ENCODE measurements at places on chromosomes 6 and 20.

GRCh38 chr6:121560476-121560875, 125.0 kb downstream of the GJA1 start:
- DNase-seq: no peak

DNA sequence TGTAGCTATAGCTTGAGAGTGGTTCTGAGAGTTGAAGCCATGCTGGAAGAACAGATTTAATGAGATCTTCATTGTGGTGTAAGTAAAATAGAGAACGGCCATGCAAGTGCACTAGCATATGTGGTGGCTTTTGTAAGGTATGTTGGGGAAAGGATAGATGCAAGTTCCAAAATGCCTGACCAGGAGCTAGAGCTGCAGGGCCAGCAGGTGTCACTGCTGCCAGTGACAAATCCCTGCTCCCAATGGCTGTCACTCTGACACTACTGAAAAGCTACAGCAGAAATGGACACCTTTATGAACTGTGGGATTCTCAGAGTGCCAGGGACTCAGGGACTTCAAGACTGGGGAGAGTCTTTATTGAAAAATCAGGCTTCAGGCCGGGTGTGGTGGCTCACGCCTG, 23.1 kb upstream of the VIP start:
- DNase-seq: no peak

- peak; percentile 73 for DNase-seq
Observed at GRCh38 chr6:27472182-27472616, 706 bp downstream of the ZNF184 start.

- no peak for DNase-seq
Observed at GRCh38 chr20:41574802-41575389, 43.3 kb downstream of the CHD6 start.

DNA sequence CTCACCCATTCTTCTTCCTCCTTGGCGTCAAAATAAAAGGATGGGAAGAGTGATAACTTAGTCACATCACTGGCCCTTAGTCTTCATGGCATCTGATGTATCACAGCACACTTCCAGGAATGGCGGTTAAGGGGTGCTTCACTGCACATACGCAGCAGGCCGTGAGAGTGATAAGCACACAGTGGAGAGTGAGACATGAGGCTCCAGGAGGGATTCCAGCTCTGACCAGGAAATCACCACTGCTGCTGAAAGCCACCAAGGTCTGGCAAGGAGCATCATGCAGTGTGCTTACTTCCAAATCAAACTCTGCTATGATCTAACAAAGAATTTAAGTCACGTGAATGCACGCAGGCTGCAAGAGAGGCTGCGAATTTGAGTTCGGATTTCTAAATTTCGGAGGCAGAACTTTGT, 62.4 kb downstream of the ARID1B start:
- no peak for DNase-seq

DNA sequence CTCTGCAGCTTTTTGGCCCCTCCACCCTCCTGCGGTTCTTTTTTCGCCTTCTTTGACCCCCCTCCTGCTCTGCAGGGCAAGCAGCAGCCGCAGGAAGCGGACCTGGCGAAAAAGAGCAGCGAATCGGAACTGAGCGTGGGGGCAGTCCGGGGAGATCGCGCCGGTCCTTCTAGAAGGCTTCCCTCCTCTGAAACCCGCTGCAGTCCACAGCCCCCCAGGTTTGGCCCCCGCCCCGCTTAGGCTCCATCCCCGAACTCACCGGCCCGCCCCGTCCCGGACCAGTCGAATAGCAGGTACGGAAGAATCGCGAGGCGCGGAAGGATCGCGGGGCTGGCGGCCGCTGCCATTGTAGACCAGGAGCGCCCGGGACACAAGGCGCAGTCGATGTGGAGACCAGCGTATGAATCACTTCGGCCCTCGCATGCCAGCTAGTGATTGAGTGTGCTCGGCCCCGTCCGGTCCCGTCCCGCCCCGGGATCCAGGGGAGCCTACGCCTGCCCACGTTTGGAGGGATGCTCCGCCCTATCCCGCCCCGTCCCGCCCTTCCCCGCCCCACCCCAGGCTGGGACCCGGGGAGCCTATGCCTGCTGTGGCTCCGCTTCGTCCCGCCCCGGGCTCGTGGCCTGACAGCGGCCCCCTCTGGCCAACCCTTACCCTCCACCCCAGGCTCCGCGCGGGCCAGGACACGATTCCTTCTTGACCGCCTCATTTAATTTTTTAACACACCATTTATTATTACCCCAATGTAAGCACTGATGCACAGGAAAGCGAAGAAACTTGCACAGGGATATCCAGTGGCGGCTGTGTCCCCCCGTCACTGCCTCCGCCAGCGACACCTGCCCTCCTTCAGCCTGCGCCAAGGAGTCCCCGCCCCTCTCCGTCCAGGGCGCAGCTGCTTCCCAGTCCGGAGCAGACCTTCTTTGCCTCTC, at the start of gene ULBP3:
ULBP3 (minus strand) TSS at position 402 of the 929 bp plus-strand sequence; CDS start at position 347, 55 bp downstream.
- DNase-seq: peak; percentile 65

GRCh38 chr6:34745277-34746103, 11.8 kb upstream of the SNRPC start:
- no peak for DNase-seq

GRCh38 chr6:109456710-109457561, 1.4 kb upstream of the MICAL1 start:
- no peak for DNase-seq

GRCh38 chr6:72669324-72669723, 47.5 kb downstream of the KCNQ5 start:
- DNase-seq: peak; percentile 21

DNA sequence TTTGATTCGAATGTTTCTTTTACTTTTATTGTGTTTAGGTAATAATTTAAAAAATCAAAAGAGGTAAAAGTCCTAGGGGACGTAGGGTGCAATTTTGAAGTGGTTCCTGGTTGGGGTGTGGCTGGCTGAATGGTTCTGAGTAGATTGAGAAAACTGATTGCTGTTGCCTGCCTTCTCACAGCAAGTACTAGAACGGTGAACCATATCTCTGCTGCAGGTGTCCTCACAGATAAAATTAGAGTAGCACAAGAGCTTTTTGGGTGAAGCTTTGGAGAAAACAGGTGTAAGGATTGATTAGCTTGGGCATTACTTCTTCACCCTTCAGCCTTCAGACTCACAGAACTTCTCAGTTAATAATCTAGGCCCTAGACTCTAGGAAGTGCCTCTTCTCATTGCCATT, 19.8 kb upstream of the GJA10 start:
- no peak for DNase-seq

GRCh38 chr20:63056236-63057170, 49.7 kb upstream of the BHLHE23 start:
- no peak for DNase-seq

DNA sequence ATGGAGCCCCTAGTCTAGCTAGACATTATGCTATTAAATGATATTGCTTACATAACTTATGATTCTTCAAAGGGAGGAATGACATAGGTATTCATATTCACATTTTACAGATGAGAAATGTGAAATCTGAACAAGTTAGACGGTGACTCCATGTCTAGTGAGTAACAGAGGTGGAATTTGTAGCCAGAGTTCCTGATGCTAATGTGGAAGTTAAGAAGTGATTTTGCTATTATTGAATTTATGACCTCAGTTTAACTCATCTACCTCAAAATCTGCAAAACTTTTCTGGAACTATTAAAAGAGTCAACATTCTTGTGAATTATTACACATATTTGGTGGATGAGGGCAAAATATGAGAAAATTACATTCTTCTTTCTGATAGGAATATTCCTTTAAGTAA, 347.6 kb upstream of the MMS22L start:
- DNase-seq: no peak

GRCh38 chr6:44030812-44031454, 96.3 kb downstream of the MRPL14 start:
- DNase-seq: no peak

GRCh38 chr6:83459663-83460062, 28.8 kb upstream of the ME1 start:
- DNase-seq: no peak

- DNase-seq: no peak
Observed at GRCh38 chr6:38403548-38403947, 236.2 kb downstream of the BTBD9 start.

DNA sequence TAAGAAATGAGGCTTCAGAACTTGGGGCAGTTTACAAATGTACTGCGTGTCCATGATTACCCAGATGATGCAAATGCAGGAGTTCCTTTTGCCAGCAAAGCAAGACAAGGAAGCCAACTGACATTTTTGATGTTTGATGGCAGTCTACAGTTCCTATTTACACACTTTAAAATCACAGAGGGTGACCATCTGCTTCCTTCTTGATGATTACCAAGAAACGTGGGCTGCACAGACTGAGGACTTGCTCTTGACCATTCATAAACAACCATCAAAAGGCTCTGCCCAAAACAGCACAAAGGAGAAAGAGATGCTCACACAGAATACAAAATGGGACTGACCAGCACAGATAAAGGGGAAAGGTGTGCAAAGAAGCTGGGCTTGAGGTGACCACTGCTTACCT, 79.8 kb upstream of the TRAF3IP2 start:
- no peak for DNase-seq

DNA sequence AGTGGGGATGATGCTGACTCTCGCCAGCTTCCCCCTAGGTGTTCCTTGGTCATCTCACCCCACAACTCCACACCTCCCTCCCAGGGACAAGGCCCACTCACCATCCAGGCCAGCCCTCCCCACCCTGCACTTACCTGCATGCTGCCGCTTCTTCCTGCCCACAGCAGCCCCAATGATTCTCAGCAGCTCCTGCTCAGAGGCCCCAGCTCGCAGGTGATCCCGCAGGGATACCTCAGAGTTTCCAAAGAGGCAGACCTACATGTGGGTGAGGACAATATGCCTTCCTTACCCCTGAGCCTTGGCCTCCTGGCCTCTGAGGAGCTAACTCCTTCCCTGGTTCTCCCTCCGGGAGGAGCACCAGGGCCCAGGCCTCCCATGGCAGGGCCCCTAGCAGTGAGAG, 24.6 kb downstream of the MOCS1 start:
- no peak for DNase-seq

DNA sequence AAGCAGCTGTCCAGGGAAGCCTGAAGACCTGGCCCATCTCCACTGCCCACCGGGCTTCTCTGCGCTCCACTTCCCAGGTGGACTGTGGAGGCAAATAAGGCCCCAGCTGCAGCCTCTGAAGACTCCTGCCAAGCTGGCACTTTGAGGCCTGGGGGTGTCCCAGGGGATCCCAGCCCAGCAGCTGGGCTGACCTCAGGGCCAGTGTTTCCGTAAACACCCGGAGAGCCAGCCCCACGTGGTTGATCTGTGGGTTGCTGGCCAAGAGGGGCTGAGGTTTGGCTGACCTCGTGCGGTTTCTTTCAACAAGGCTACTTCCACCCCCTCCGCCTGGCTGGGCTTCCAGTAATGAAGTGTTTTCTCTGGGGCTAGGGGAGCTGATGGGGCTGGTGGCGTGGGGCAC, 12.4 kb upstream of the CCN5 start:
- no peak for DNase-seq

- DNase-seq: no peak
Observed at GRCh38 chr6:167162591-167162990, 4.8 kb upstream of the GPR31 start.

DNA sequence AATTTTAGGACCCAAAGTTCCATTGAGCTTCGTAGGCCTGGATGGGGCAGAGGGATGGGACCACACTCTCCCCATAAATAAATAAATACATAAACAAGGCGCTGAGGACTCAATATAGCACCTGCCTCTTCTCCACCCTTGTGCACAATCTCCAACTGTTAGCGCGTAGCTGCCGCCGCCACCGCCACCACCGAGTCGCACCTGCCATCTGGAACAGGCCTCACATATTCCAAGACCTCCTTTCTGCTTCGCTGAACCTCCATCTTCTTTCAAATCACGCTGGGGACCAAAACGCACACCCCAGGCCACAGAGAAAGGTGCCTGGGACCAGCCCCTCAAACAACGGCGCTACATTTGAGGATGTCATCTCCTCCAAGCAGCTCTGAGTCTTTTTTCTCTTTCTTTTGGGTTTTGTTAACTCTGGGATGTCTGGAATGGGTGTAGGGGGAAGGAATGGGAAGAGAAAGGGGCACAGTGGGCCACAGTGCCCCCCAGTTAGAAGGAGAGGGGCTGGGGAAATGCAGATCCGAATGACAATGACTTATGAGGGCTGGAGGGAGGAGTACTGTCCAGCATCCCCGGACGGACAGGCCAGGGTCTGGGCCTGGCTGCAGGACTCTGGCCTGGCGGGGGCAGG, 49.7 kb downstream of the NOL4L start:
- DNase-seq: no peak

- no peak for DNase-seq
Observed at GRCh38 chr6:155628306-155628705, 172.7 kb upstream of the NOX3 start.

GRCh38 chr6:154435400-154435945, 75.0 kb downstream of the CNKSR3 start:
- DNase-seq: no peak

DNA sequence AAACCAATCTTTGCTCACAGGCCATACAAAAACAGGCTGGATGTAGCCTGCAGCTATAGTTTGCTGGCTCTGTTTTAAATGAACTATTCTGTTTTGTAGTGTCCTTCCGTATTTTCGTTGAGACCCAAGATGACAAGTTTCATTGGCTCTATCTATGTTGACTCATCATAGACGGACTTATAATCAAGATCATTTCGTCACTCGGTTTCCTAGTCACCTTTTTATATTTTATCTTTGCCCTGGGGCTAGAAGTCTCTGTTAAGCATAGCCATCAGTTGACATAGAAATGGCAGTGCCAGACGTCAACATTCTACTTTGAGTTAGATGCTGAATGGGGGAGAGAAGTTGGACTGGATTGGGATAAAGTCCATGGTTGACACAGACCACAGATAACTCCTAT, 4.8 kb downstream of the PLEKHG1 start:
- DNase-seq: no peak

- DNase-seq: no peak
Observed at GRCh38 chr6:18166312-18167036, 11.3 kb downstream of the KDM1B start.

DNA sequence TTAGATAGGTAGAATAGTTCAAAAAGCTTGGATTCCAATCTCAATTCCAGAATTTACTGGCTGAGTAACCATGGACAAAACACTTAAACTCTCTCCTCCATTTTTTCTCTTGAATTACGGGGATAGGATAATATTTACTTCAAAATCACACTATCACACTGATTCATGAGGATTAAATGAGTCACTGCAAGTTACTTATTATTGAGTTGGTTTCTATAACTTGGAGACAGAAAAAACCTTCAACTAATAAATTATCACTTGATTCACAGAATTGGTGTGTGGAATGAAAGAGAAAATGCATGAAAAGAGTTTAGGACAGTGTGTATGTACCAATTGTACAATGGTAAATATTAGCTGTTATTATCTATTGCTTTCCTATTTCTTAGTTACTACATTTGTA, 585.2 kb downstream of the PHF3 start:
- no peak for DNase-seq

- no peak for DNase-seq
Observed at GRCh38 chr20:19672498-19672897, 85.6 kb upstream of the RIN2 start.

DNA sequence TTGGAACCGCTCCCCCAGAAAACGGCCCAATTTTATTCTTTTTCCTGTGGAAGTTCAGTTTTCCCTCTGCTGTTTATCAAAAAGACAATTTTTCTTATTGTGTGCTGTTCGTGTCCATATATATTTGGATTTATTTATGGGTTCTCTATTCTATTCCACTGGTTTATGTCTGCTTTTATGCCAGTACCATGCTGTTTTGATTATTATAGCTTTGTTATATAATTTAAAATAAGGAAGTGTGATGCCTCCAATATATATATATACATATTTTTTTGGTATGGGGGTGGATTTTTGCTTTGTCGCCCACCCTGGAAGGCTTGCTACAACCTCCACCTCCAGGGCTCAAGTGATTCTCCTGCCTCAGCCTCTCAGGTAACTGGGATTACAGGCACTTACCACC, 103.3 kb downstream of the TFAP2B start:
- DNase-seq: no peak

- no peak for DNase-seq
Observed at GRCh38 chr20:31719644-31720485, 2.8 kb downstream of the BCL2L1 start.
